Stimulated activated CD8-positive, alpha-beta memory T cell treated with anti-CD3 and anti-CD28 coated beads, Interleukin-15, amount 100 ng/mL, for 24 hours (primary cell): ENCODE measurements at places on chromosomes 5 and 9.

- no peak for DNase-seq
Observed at GRCh38 chr9:31542384-31543055, 841.9 kb upstream of the ACO1 start.

GRCh38 chr9:73270967-73271721 lies 119.5 kb downstream of the ANXA1 start:
- DNase-seq, result no peak

GRCh38 chr9:124347206-124347967 lies 67.9 kb downstream of the PSMB7 start:
- DNase-seq, result no peak

DNA sequence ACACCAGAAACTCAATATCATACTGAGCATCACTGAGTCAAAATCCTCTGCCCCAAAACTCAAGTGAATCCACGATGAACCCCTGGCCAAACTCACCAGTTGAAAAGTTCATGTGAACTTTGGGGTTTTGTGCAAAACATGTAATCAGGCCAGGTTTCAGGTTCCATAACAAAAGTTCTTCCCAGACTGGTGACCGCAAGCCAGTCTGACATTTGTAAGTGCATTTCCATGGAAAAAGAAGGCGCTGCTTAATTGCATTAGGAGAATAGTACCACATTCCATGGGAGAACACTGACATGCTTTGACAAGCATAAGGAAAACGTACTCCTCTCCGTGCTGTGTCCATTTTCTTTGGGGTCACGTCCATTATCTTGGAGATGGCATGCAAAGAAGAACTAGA lies 567.0 kb downstream of the BNC2 start:
- no peak for DNase-seq

DNA sequence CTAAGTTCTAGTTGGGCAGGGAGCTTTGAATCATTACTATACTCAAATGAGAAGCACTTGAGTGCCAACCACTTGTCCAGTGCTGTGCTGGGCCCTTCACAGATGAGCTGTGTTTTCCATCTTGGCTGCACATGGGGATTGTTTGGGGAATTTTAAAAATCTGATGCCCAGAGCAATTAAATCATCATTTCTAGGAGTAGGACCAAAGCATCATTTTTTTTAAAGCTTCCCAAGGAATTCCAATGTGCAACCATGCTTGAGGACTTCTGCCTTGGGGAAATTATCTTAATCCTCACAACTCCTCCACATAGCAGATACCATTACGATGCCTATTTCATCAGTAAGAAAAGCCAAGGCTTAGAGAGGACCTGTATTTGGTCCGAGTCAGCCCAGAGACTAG lies 131.4 kb downstream of the TMEM174 start:
- DNase-seq, result no peak

DNA sequence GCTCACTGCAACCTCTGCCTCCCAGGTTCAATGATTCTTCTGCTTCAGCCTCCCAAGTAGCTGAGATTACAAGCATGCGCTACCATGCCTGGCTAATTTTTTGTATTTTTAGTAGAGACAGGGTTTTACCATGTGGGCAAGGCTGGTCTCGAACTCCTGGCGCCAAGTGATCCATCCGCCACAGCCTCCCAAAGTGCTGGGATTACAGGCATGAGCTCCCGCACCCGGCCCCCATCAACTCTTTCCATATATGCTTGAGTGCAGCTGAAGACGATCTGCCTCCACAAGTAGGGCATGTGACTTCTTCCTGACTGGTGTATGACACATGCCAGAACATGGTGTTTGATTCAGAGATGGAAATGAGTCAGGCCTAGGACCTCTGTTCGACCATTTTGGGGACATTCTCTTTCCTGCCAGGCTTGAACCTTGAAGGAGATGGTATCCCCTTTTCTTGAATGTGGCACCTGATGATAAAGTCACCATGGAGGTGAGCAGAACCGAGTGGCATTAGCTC lies 7.5 kb upstream of the CNOT6 start:
- no peak for DNase-seq

DNA sequence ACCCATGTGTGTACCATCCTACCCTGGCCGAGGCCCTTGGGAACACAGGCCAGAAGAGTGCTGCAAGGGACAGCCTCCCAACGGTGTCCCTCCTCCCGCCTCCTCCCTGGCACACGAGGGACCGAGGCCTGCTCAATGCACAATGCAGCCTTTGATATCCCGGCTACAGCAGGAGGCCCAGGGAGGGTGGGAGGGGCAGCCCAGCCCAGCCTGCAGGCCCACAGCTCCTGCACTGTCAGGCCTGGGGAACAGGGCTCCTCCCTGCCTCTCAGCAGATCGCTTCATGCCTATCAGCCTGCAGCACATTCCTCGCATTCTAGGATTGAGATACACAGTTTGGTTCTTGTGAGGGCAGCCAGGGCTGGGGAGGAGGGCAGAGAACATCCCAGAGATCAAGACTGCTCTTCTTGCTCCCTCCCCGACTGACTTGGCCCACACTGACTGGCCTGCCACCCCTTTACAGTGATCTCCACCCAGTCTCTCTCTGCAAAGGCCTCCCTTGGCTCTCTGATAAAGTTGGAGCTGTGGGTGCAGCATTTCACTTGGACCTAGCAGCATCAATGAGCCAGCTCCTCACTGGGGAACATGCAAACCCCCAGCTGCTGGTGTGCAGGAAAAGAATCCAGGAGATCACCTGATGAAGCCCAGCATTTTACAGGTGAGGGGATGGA lies at the start of gene SH3TC2:
TSS of gene SH3TC2 (minus strand) at position 46 of the 671 bp plus-strand sequence. CDS start at position 6, 40 bp downstream.
- no peak for DNase-seq

GRCh38 chr5:71528206-71528605 lies 58.9 kb upstream of the MCCC2 start:
- no peak for DNase-seq
